Activated CD8-positive, alpha-beta T cell treated with anti-CD3 and anti-CD28 coated beads, Interleukin-2, amount 10 ng/mL, durations not matched to agents 7 days and 5 days (primary cell): ENCODE measurements at places on chromosomes 6 and 20.
A peak's percentile ranks its signal among the peaks of the same experiment; 100 is the strongest.

DNA sequence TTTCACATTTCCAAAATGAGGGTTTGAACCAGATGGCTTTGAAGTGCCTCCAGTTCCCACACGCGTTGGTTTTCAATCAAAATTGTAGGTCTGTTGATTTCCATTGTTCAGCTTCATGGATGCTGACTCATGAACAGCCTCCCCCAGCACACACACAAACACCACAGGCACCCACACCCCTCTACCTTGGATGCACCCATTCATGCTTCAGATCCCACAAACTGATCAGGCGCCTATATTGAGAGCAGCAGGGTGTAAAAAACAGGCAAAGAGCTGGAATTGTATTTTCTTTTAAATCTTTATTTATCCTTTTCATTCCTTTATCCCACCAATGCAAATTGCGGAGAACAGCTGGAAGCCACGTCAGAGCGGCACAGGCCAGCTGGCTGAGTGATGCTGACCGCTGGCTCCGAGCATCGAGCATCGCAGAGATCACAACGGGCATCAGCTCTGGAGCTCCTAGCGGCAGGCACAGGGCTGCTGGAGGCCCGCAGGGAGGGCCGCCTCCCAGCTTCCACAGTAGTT lies 29.3 kb upstream of the TBC1D7 start:
- no peak for DNase-seq

GRCh38 chr6:163814494-163815364 lies 400.2 kb downstream of the QKI start:
- no peak for DNase-seq

DNA sequence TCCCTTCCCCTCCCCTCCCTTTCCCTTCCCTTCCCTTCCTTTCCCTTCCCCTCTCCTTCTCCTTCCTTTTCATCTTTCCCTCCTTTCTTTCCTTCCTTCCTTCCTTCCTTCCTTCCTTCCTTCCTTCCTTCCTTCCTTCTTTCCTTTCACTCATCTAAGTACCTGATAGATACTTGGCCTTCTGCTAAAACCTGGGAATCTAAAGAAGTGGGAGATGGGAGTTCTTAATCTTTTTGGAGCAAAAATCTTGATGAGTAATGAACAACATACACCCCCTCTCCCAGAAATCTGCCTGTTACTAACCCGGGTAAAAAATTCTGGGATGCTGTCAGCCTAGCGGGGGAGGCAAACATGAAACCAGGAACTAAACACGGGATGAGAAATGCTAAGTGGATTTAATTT lies 100.7 kb downstream of the VEGFA start:
- no peak for DNase-seq

DNA sequence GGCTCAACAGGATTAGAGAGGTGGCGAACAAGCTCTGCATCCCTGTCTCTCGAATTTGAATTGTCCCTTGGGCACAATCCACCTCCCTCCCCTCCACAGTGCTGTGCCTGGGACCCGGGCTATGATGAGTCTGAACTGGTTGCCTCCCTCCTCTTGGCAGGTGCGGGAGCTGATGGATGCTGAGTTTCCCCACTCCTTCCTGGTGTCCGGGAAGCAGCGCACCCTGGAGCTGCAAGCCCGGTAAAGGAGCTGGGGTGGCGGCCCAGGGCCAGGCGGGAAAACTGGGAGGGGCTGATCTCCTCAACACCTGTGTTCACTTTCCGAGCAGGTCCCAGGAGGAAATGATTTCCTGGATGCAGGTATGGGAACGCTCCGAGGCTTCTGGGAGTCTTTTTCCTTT lies 14.9 kb downstream of the FGD2 start:
- no peak for DNase-seq

DNA sequence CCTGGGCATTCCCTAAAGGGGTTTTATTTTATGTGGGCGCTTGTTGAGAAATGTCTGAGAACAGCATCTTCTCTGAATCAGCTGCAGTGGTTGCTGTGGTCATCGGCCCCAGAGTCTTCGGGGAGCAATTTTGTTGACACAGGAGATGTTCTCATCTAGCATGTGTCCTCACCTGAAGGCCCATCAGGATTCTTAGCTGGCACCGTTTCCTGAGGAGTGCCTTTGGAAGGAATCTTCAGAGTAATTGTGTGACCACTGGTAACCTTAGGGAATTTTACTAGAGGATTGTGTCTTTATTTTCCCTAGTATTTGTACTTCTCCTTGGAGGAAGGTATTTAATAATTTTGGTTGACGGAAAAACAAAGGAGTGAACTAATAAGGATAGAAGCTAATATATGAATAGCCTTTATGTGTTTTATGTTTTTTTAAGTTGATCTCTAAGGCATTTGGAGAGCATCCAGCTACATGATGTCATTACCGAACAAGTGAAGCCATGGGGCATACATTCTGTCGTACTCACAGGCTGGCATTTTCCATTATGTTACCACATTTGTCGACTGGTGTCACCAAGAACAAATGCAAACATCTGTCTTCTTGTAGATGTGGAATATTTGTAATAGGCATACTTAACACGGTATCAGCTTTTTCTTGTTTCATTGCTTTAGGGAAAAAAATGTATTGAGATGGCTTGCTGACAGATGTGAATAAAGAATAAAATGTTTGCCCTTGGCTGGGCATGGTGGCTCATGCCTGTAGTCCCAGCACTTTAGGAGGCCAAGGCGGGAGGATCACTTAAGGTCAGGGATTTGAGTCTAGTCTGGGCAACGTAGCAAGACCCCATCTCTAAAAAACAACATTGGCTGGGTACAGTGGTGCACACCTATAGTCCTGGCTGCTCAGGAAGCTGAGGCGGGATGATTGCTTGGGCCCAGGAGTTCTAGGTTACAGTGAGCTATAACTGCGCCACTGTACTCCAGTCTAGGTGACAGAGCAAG lies 41.9 kb downstream of the TULP4 start:
- no peak for DNase-seq

- DNase-seq = peak; percentile 65
Measured at GRCh38 chr6:36033935-36034334, 6.3 kb downstream of the MAPK14 start.

- DNase-seq = no peak
Measured at GRCh38 chr6:89244241-89244985, 27.3 kb upstream of the GABRR1 start.

- no peak for DNase-seq
Measured at GRCh38 chr6:47254906-47255305, 54.8 kb downstream of the TNFRSF21 start.

DNA sequence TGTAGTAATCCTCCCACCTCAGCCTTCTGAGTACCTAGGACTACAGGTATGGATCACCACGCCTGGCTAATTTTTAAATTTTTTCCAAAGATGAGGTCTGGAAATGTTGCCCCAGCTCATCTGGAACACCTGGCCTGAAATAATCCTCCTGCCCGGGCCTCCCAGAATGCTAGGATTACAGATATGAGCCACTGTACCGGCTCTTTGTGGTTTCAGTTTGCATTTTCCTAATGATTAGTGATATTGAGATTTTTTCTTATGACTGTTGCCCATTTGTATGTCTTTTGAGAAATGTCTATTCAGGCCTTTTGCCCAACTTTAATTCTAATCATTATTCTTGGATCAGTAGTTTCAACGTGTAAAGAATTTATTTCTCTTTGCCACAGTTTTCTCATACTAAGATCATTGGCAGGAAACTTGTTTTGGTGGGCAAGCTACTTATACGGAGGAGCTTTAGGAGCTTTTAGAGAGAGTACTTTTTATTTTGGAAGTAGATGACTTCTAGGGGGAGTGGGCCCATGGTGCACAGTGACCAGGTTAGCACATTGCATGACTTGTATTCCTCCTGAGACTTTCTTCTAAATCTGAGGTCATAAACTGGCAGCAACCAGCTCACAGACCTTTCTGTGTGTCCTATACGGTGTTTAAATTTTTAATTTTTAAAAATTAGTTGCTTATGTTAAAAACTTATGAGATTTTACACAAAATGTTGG lies 62.3 kb downstream of the STK4 start:
- DNase-seq = no peak
